ENCODE measurements at places on chromosomes 12 and 14.

- DNase-seq = peak; percentile 72
Measured at GRCh38 chr12:69415471-69416275, 54.5 kb upstream of the FRS2 start.

- no peak for DNase-seq
Measured at GRCh38 chr12:74610711-74611110, 73.1 kb downstream of the ATXN7L3B start.

- DNase-seq = no peak
Measured at GRCh38 chr14:55136241-55136640, 7.2 kb downstream of the LGALS3 start.

DNA sequence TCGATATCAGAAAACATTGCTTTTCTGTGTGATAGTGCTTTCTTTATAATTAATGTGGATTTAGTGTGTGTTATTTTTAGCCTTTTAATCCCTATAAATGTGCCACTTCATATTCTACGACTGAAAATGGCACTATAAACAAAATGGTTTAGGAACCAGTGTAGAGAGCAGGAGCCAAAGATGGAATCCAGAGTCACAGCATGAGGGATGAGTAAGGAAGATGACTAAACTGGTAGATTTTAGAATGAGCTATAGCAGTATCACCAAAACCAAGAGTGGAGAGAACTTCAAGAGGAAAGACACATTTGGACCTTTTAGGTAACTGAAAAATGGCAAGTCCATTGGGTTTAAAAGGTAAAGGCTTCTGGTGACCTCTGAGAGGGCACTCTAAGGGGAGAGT, 887.2 kb downstream of the NRXN3 start:
- no peak for DNase-seq

DNA sequence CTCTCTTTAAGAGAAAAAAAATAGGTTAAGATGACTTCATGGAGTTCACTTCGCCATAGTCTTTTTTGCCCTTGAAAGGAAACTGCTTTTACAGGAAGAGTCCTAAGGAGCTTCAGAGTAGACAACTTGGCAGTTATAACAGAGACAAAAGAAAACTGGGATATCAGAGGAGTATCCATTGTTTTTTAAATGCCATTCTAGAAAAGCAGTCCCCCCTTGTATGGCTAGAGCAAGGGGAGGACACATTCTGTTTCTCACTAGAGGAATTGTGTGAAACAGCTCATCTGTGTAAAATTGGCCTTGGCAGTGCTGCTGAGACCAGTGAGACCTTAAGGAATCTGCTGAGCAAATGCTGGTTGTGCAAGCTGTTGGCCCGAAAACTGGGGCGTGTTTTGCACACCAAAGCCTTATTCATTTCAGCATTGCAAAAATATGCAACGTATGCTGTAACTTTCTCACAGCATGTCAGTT, 128.0 kb downstream of the GPR135 start:
- peak; percentile 71 for DNase-seq

GRCh38 chr12:67697443-67697842, 48.9 kb downstream of the DYRK2 start:
- DNase-seq = no peak

DNA sequence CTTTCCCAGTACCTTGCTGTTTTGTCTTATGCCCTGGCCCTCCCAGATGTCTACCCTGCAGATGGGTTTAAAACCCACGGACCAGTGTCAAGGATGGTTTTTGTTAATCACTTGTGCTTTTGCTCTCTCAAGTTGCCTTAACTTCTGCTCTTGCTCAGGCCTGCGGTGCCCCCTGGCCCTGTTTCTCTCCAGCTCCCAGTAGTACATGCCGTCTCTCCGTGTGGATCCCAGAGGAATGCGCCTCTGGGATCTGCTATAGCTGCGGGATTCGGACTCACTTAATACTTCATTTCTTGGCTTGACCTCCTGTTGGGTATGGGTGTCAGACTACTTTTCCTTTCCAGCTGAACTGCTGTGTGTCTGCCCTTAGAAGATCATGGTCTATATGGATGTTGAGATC, 14.5 kb downstream of the PLEKHG3 start:
- DNase-seq = no peak

- no peak for DNase-seq
Measured at GRCh38 chr12:44127966-44128710, 292.3 kb downstream of the TMEM117 start.

- DNase-seq = peak; percentile 75
Measured at GRCh38 chr12:53221203-53222080, 10.6 kb downstream of the RARG start.

DNA sequence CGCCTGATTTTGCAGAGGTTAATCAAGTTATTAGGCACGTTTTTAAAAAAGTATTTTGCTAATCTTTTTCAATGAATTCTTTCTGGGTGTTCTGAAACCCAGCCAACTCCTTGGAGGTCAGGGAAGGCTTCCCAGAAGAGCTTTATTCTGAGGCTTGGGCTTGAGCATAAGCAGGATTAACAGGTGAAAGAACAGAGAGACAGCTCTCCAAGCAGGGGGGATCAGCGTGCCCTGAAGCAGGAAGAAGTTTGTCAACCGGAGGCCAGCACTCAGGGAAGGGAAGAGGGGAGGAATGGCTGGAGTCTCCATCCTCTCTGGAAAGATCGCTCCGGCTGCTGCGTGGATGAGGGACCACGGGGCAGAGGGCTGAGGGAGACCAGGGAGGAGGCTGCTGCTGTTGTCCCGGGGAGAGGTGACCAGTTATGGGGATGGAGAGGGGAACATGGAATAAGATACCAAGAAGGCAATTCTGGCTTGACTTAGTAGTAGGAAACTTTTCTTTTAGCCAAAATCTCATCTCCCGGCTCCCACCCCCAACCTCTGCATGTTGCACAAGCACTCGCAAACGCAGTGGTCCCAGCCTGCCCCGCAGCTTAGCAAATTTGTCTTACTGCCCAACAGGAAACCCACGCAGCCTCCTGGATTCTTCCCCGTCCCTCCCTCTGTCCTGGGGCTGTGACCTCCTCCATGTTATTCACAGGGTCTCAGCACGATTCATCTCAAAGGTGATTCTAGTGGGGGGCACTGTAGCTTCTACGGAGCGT, 1.1 kb upstream of the SSH1 start:
- DNase-seq = no peak

- DNase-seq = no peak
Measured at GRCh38 chr14:69373104-69373503, 25.0 kb downstream of the ERH start.

- no peak for DNase-seq
Measured at GRCh38 chr12:14185427-14186192, 179.9 kb upstream of the ATF7IP start.

DNA sequence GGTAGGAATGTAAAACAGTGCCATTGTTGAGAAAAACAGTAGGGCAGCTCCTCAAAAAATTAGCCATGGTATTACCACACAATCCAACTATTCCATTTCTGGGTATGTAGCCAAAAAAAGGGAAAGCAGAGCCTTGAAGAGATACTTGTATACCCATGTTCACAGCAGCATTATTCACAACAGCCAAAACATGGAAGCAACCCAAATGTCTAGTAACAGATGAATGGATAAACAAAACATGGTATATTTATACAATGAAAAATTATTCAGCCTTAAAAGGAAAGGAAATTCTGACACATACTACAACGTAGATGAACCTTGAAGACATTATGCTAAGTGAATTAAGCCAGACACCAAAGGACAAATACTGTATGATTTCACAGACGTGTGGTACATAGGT, 67.6 kb upstream of the GNG2 start:
- no peak for DNase-seq

DNA sequence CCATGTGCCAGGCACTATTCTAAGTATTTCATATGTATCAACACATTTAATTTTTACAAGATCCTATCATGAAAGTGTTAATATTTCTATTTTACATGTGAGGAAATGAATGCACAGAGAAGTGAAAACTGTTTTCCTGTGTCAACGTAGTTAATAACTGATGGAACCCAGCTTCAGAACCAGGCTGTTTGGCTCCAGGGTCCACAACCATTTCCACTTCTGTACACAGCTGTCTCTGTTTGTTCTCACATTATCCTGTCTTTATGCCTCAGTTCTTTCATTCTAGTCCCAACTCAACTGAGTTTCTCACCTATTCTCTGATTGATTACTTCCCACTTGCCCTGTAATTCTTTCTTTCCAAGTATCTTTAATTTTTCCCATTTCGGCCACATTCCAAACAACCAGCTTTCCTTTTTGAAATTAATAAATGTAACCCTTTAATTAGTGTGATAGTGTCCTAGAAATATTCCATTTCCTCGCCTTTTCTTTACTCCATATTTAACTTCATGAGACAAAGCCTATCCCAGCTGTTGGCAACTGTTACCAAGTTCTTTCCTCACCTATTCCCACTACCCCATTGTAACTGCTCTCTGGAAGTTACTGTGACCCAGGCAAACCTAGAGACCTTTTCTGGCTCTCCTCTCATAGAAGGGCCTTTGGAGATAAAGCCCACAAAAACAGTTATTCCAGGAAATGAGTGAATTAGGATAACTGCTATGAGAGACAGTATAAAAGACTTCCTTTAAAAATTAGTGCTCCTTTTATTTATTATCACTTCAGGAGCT, 218.7 kb downstream of the RASSF9 start:
- no peak for DNase-seq

- DNase-seq = peak; percentile 61
Measured at GRCh38 chr14:95498622-95499353, 17.7 kb downstream of the SYNE3 start.

DNA sequence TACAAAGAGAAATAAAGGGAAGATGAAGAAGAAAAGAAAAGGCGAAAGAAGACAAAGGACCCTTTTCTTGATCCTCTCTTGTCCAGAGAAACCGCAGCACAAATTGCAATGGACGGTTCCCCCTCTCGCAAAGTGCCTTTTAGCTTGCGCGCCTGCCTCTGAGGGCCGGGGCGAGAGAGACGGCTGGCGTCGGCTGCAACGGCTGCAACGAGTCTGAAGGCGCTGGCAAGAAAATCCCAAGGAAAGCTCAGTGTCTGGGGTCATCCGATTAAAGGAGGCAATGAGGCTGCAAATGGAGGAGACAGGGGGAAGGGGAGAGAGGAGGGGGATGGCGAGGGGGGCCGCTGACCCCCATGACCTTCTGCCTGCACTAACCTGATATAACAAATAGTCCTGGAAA, 671.5 kb downstream of the MED13L start:
- DNase-seq = no peak

DNA sequence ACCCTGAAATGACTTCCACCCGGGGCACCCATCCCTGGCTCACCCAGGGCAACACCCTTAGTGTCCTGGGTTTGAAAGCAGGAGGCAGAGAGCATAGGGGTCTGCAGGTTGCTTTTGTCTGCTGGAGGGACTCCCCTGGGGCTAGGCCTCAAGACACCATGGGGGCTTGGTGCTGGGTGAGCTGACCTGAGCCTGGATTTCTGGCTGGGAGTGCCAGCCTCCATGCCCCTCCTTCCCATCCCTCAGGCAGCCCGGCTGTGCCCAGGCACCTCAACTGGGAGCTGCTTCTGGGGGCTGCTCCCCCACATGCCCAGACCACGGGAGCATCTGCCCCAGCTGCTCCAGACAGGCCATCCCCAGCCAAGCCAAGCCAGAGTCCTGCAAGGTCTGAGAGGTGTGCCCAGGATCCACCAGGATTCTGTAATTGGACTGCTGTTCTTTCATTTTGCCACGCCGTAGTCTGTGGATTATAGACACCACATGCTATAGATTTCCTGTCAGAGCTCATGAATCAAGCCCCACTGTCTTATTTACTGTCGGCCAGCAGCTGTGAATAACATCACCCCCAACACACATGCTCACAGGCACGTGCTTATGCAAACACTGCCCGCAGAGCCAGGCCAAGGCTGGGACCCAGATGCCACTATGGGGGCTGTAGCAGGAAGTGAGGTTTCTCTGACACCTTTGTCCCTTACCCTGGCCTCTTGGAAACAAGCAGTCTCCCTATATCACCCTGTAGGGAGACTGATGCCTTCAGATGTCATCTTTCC, 29.4 kb upstream of the ESRRB start:
- no peak for DNase-seq

DNA sequence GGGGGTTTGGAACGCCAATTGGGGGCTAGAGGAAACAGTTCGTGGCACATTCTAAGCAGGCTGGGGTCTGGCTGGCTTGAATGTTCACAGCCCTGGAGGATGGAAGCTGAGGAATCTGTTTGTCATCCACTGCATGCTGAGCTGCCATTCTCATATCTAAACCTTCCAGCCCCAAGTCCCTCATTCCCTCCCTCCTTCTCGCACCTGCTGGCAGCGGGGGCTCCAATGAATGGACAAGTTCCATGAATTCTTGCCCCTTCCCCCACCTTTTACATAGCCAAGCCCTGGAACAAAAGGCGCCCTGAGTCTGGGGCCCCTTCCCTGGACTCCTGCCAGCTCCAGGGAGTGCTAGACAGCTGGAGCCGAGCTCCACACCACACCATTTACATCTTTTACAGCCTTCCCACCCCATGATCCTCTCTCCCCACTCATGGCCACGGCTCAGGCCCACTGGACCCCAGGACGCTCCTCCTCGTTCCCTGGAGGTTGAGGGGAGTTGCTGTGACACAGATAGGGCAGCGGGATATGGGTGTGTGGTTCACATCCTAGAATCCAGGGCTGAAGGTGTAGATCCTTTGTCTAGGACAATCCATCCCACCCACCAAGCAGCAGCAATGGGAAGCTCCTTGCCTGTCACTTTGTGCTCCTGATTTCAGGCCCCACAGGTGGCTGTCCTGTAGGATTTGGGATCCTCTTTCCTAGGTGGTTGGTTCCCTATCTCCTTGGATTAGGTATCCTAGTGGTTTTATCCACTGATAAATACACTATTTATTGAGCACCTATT, 21.7 kb upstream of the VRTN start:
- peak; percentile 4 for DNase-seq

- DNase-seq = no peak
Measured at GRCh38 chr12:122841544-122842321, 6.5 kb downstream of the HIP1R start.

GRCh38 chr12:107525719-107526554, 159.7 kb upstream of the PWP1 start:
- no peak for DNase-seq

GRCh38 chr14:21255385-21256101, 13.7 kb downstream of the HNRNPC start:
- DNase-seq = no peak

DNA sequence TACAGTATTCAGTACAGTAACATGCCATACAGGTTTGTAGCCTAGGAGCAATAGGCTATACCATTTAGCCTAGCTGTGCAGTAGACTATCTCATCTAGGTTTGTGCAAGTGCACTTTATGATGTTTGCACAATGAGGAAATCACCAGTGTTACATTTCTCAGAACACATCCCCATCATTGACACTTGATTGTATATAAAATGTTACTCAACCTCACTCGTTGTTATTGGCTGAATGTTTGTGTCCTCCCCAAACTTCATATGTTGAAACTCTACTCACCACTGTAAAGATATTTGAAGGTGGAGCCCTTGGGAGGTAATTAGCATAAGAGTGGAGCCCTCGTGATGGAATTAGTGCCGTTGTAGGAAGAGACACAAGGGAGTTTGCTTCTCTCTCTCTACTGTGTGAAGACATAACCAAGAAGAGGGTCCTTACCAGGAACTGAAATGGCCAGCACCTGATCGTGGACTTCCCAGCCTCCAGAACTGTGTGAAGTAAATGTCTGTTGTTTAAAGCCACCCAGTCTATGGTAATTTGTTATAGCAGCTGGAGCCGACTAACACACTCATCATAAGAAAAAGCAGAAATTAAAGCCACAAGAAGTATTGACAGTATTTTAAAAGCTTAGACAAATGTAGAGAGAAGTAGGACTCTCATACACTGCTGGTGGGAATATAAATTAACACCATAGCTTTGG, 3.2 kb upstream of the MED13L start:
- DNase-seq = no peak

- no peak for DNase-seq
Measured at GRCh38 chr14:57583396-57583795, 89.7 kb upstream of the CCDC198 start.

GRCh38 chr14:38143170-38143569, 64.5 kb upstream of the SSTR1 start:
- DNase-seq = no peak

- no peak for DNase-seq
Measured at GRCh38 chr14:55754871-55755270, 174.9 kb downstream of the KTN1 start.
